ENCODE measurements at places on chromosomes 12 and 14. TPM values are rescaled to one million over a fixed set of nuclear protein-coding genes. Genes with fewer than 3 reads are reported as not detected.

Gene WNT1
- total RNA-seq: 0.27 TPM

Gene SIX1
- total RNA-seq: not detected

DNA sequence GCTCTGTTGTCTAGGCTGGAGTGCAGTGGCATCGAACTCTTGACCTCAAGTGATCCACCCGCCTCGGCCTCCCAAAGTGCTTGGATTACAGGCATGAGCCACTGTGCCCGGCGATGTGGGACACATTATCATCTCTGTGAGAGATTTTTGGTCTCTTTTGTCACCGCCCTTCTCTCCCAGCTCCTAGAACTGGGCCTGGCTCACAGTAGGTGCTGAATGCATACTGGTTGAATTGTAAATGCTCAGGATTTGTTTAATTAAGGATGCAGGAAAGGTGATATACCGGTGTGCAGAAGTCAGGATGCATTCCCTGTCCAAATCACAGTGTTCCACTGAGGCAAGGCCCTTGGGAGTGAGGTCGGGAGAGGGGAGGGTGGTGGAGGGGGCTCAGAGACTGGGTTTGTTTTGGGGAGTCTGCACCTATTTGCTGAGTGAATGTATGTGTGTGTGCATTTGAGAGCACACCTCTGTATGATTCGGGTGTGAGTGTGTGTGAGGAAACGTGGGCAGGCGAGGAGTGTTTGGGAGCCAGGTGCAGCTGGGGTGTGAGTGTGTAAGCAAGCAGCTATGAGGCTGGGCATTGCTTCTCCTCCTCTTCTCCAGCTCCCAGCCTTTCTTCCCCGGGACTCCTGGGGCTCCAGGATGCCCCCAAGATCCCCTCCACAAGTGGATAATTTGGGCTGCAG is 1.0 kb upstream of the KRT18 start:
- DNase-seq: no peak

- DNase-seq: no peak
These were observed 79.2 kb downstream of the ASCL1 start for GRCh38 chr12:103036581-103037214.

GRCh38 chr12:38152816-38153736 is 163.5 kb upstream of the ALG10B start:
- DNase-seq: no peak

Gene GLS2
- 4.7 TPM for total RNA-seq

- no peak for DNase-seq
These were observed 355.5 kb downstream of the KCNH5 start for GRCh38 chr14:62689733-62690132.

DNA sequence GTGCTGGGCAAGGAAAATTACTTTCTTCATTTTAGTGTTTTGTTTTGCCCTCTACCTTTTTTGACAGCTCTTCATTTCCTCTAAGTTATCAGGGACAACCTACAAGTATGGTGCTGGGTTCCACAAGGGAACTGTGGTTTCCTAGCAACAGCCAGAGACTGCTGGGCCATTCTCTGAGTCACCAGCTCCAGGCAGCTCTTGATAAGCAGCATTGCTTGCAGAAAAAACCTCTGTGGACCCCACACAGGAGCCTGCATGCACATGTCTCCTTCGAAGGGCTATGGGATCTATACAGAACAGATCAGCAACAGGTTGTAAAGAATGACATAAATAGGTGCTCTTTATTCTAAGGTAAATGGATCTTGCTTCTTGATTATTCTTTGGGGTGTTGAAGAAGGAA is 81.0 kb upstream of the CCDC196 start:
- no peak for DNase-seq

Gene PLA2G1B
- total RNA-seq: not detected

GRCh38 chr12:107912421-107913004 is 138.0 kb downstream of the ASCL4 start:
- DNase-seq: peak; percentile 91

- no peak for DNase-seq
These were observed 235.8 kb upstream of the TMTC1 start for GRCh38 chr12:30019366-30020140.

GRCh38 chr14:101511620-101512375 is 49.5 kb upstream of the DIO3 start:
- no peak for DNase-seq
